ENCODE measurements at places on chromosomes 5 and 9.
A peak's percentile ranks its signal among the peaks of the same experiment; 100 is the strongest.

DNA sequence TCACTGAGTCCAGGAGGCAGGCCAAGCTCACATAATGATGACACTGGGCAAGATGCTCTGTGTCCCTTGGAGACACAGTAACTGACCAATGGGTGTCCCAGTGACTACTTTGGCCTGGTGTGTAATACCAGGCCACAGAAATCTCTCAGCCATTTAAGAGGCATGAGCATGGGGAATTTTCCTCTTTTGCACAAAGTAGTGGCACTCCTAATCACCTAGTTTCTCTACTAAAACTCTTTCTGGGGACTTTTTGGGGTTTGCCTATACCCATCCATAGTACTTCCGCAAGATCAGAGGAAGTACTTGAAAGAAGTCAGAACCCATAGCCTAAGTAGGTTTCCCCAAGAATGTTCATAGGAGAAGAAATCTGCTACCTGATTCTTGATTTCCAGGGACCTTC, 161.9 kb downstream of the ARSB start:
- no peak for DNase-seq

DNA sequence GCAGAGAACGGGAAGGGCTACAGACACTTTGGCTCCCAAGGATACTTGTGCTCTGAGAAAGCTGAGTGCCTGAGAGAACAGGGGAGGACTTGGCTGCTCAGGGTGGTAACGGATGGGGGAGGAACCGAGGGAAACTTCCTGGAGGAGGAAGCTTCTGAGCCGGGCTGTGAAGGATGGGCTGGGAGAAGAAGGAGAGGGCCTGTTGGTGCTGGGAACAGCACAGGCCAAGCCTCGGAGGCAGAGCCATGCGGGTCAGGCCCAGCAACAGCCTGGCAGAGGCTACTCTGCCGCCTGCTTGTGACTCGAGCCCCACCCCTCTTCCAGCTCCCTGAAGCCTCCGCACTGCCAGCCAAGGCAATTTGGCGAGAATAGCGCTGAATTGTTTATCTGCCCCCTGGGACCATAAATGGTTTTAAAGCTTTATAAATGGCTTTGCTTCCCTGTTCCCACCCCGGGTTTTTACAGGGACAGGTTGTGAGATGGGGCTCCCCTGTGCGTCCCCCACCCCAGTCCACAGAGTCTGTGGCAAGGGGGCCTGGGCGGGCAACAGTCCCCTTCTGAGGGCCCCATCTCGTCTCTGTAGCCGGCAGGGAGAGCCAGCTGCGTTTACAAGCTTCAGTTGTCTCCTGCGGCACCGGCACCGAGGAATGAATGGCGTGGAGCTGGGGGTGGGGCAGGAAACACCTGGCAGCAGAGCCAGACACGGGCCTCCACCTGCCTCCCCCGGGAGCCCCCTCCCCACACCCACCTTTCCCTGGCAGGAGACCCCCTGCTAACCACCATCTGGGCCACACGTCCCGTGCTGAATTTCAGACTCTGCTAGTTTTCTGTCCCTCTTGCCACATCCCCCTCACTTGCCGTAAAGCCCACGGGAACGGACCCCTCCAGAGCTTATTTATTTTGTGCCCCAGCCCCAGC, 24.4 kb downstream of the FAM163B start:
- DNase-seq, result no peak

DNA sequence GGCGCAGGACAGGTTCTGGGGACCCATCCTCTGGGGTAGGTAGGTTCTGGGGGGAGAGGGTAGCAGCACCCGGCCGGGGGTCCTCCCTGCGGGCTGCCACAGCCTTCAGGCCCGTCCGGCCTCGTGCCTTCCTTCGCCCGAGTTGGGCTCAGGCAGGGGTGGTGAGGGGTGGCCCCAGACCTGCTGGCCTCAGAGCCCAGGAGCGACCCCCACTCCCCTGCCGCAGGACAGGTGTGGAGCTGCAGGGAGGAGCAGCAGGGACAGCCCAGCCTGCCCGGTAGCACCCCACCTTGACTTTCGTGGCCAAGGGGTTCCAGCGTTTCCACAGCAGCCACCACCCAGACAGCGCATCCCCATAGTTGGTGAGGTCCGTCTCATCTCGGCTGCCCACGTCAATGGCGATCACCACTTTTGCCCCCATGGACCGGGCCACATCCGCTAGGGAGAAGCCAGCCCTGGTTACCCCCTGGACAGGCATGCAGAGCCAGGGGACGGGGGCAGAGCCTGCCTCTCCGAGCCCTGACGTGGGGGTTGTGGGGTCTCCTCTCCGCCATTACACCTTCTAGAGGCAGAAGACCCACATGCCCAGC, 3.4 kb upstream of the NSMF start:
- no peak for DNase-seq

- DNase-seq, result peak; percentile 40
These were observed 51.6 kb downstream of the AHRR start for GRCh38 chr5:372996-373709.

DNA sequence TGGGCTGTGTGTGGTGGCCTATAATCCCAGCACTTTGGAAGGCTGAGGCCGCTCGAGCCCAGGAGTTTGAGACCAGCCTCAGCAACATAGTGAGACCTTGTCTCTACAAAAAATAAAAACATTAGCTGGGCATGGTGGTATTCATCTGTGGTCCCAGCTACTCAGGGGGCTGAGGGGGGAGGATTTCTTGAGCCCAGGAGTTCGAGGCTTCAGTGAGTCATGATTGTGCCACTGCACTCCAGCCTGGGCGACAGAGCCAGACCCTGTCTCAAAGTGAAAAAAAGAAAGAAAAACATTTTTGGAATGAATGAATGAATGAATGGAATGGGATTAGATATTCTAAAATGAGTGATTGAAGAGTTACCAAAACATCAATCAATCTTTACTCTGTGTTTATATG, 85.8 kb downstream of the FGF1 start:
- no peak for DNase-seq

GRCh38 chr5:113215401-113216060, 219.3 kb downstream of the TSSK1B start:
- DNase-seq, result no peak

DNA sequence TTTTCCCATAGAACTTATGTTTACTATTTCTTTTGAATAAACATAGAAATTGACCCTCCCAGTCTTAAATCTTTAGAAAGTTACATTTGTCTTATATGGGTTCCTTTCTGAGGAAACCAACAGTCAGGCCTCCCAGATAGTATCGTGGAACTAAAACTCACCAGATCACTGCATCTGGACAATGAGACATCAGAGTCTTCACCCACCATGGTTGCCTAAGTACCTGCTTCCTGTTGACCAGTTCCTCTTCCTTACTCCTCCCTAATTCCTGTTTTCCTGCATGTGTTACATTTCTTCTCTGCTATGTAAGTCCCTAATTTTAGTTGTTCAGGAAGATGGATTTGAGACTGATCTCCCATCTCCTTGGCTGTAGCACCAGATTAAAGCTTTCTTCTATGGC, 462.2 kb downstream of the DIRAS2 start:
- DNase-seq, result no peak

GRCh38 chr5:38166832-38167231, 91.5 kb upstream of the EGFLAM start:
- no peak for DNase-seq

DNA sequence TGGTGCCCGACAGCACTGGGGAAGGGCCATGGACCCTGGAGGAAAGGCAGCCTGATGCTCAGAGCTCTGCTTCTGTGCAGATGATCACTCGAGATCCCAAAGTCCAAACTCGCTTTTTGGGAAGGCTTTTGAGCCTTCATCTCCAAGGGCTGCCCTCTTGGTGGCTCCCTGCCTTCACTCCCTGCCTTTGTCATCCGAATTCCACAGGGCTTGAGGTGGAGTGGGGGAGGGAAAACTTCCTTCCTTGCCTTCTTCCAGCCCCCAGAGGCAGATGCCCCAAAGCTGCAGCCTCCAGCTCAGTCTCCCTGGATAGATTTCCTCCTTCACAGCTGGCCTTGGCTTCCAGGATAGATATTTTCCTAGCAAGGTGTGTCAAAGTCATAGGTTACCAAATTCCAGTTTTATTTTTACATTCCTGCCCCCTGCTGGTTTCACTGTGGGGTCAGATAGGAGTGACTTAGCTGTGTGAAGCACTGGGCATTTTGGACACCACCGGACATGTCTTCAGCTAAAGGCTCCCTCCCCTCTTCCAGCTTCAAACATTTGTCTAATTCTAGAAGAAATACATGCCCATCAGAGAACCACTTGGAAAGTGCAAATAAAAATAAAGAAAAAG, 268.2 kb downstream of the HSPA4 start:
- peak; percentile 7 for DNase-seq

GRCh38 chr9:16090907-16091629, 538.2 kb downstream of the CCDC171 start:
- DNase-seq, result no peak

GRCh38 chr5:56148453-56148971, 84.6 kb downstream of the ANKRD55 start:
- DNase-seq, result no peak

- no peak for DNase-seq
These were observed 147.2 kb upstream of the MOCS2 start for GRCh38 chr5:53256746-53257145.

- no peak for DNase-seq
These were observed 1.6 kb downstream of the STKLD1 start for GRCh38 chr9:133377721-133378216.

DNA sequence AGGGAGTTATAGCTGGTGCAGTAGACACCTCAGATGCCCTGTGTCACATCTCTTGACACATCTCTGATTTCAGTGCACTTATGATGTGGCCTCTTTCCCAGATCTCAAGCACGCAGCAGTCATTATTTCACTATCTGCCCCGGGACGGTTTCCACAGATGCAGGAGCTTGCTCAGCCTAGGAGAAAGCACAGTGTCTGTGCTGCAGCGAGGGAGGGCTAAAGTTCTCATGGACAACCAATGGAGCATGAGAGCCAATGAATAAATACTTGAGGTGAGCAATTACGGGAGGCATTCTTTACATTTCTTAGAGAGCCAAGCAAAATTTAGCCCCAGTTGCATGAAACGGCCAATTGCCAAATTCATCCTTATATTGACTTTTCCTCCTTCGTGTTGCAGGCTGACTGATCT, 7.4 kb upstream of the MOB3B start:
- DNase-seq, result no peak

DNA sequence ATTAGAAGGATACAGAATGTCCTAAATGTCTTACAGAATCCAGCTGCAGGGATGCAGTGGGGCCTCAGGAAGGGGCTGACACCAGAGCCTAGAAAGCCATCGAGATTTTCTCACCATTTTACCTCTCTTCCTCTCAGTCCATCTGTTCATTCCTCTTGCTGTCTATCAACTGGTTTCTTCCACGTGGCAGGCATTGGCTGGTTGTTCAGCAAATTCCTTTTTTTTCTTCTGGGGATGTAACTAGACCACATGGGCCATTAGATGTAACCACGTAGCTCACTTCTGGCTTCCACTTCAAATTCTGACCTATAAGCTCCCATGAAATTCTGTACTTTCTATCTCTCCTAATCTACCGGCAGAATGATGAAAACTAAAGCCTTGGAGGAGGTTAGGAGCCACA, 93.6 kb upstream of the MTAP start:
- DNase-seq, result no peak

- no peak for DNase-seq
These were observed 111.0 kb downstream of the CD180 start for GRCh38 chr5:67085616-67086015.

DNA sequence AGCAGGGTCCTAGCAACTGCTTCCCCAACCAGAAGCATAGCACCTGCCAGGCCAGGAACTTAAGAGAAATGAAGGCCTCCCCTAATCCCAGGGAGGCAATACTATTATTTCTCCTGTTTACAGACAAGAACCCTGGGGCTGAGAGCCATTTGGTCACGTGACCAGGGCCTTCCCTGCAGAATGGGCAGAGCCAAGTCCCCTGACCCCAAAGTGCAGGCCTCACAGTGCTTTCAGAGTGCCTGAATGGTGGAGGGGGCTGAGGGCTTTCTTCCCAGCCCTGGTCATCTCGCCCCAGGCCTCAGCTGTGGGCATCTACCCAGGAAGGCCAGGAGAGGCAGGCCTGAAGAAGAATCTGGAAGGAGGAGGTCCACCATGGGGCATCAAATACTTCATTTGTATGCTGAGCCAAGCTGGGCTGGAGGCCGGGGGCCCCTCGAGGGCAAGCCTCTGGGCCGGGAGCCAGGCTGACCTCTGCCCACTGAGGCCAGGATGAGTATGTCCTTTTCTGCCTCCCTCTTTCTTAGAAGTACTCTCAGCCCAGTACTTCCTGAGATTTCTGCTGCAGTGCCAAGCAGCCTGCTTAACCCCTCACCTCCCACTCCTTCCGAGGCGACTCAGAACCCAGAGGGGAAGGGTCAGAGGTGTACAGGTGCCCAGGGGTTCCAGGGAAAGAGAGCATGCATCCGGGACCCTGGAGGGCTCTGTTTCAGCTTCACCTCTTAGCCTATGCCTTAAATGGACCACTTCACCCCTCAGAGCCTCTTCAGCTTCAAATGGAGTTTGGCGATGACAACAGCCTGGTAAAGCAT, 18.9 kb upstream of the DUSP1 start:
- DNase-seq, result no peak

DNA sequence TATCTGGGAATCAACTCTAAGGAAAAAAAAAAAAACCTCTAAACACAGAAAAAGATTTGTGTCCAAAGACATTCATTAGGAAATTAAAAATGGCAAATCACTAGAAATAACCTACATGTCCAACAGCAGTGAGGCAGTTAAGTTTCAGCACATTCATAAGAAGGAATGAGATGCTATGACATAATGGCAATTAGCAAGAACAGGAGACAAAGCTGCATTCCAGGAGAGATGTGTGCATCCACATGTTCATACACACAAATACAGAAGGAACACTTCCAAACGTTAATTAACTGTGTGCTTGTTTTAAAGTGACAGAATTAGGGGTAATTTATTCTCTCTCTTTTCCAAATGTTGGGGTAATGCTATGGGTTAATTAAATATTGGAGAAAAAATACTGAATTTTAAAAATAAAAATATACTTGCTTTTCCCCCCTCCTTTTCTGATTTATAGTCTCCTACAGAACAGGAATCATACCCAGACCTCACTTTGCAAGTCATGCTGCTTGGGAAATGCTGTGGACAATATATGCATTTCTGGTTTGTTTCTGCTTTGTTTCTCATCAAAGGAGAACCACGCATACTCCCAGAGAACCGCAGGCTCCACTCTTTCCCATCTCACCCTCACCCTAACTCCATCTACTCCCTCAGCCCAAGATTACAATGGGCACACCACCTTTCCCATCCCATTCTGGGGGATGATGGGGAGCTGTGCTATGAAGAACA, 114.1 kb downstream of the CDK5RAP2 start:
- DNase-seq, result no peak

DNA sequence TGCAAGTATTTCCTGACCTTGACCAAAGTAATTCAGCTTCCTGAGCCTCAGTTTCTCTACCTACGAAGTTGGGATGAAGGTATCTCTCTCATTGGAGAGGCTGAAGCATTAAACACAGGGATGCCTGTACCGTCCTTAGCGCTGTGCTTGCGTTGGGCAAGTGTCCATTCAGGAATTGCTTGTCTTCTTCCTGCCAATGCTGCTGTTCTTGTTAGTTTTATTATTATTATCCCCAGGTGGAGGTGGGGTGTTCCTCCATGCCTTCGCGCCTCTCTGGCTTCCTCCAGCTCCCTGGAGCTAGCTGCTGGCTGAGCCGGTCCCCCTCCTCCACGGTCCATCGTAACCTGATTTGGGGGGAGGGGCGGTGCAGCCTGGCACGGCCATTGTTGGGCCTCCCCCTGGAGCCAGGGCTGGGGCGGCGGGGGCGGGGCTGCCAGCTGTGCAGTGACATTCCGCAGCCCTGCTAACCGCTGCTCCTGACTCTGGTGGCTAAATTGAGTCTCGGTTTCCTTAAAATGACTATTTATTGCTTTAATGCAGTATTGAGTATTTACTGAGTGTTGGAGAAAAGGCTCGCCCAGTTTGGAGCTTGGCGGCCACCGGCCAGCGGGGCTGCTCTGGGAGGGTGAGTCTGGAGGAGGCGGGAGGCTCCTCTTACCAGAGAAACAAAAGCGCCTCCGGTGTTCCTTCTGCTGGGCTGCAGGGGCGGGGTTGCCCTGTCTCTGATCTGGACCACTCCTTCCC, 51.3 kb downstream of the LMX1B start:
- no peak for DNase-seq

Data from dermis microvascular lymphatic vessel endothelial cell (primary cell).